Endodermal cell (in vitro differentiated cells): ENCODE measurements at places on chromosomes 13 and 19. TPM values are rescaled to one million over a fixed set of nuclear protein-coding genes. Genes with fewer than 3 reads are reported as not detected.

GRCh38 chr13:89214185-89214584 lies 1543.0 kb downstream of the SLITRK5 start:
- no peaks in the 10 kb centered on the region for H3K4me1 ChIP-seq
- no peak overlapping the region for H3K27ac ChIP-seq

GRCh38 chr13:76512721-76513145 lies 373.5 kb downstream of the KCTD12 start:
- no peak overlapping the region for H3K27ac ChIP-seq
- H3K4me1 ChIP-seq = no peaks in the 10 kb centered on the region
- H3K4me3 ChIP-seq = no peak overlapping the region
- no peaks in the 10 kb centered on the region for H3K36me3 ChIP-seq

DNA sequence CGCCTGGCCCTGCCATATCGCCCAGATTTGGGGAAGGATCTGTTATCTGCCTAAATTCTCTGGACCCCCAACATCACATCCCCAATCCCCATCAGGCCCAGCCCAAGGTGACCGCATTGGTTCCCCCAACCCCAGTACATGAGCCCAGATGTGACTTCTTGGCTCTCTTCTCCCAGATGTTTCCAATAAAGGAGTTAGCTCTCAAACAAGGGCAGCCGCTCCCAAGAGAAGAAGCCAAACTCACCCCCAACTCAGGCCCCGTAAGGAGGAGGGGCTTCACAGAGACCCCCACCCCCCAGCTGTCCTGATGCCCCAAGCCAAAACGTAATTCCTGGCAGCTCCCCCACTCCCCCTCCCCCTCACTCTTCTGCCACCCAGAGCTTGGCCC lies 6.9 kb downstream of the FBN3 start:
- no peaks in the 10 kb centered on the region for H3K27me3 ChIP-seq
- H3K4me3 ChIP-seq = no peak overlapping the region
- H3K36me3 ChIP-seq = peaks cover 27% of the 10 kb centered on the region
- DNase-seq = no peak

GRCh38 chr13:22152751-22153150 lies 481.9 kb downstream of the FGF9 start:
- H3K27ac ChIP-seq = no peak overlapping the region
- DNase-seq = no peak
- no peaks in the 10 kb centered on the region for H3K4me1 ChIP-seq
- no peaks in the 10 kb centered on the region for H3K27me3 ChIP-seq
- no peaks in the 10 kb centered on the region for H3K36me3 ChIP-seq
- no peak overlapping the region for H3K4me3 ChIP-seq

DNA sequence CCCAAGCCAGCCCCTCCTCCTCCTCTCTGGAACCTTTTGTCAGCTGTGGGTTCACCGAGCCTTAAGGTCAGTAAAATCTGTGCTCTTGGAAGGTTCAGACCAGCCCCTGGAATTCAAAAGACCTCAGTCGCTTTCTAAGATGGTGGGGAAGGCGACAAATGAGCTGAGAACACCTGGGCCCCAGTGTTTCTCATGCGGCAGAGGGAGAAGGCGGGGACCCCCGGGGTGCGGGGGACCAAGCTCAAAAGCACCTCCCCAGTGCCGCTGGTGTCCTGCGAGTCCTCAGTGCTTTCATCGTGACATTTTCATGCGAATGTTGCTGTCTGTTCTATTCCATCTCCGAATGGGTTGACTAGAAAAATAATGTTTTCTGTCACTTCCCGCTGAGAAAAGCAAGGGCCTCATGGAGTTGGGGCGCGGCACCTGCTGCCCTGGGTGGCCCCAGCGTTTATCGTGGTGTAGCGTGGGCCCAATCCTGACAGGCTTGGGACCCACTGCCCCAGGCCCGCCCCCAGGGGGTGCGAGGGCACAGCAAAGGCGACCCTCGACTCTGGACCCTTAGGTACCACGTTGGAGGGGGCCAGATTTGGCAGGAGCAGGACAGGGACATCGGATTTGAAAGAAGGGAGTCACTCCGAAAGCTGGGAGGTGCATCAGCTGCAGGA lies 751 bp upstream of the NTN5 start:
- no peaks in the 10 kb centered on the region for H3K4me1 ChIP-seq
- no peaks in the 10 kb centered on the region for H3K36me3 ChIP-seq
- H3K4me3 ChIP-seq = no peak overlapping the region
- no peak for DNase-seq
- H3K27ac ChIP-seq = no peak overlapping the region

DNA sequence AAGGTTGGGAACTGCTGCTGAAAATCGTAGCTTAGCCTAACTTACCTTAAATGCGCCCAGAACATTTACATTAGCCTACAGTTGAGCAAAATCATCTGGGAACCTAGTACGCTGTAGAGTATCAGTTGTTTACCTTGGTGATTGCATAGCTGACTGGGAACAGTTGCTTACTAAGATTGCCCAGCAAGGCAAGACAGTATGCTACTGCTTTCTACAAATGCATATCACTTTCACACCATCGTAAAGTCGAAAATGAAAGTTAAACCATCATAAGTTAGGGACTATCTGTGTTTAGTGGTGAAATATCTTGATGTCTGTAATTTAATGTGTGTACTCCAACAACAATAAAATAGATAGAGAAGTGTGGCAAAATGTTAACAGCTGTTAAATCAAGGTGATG lies 1670.6 kb upstream of the PCDH20 start:
- H3K4me3 ChIP-seq = no peak overlapping the region
- no peak overlapping the region for H3K27ac ChIP-seq
- no peak for DNase-seq

DNA sequence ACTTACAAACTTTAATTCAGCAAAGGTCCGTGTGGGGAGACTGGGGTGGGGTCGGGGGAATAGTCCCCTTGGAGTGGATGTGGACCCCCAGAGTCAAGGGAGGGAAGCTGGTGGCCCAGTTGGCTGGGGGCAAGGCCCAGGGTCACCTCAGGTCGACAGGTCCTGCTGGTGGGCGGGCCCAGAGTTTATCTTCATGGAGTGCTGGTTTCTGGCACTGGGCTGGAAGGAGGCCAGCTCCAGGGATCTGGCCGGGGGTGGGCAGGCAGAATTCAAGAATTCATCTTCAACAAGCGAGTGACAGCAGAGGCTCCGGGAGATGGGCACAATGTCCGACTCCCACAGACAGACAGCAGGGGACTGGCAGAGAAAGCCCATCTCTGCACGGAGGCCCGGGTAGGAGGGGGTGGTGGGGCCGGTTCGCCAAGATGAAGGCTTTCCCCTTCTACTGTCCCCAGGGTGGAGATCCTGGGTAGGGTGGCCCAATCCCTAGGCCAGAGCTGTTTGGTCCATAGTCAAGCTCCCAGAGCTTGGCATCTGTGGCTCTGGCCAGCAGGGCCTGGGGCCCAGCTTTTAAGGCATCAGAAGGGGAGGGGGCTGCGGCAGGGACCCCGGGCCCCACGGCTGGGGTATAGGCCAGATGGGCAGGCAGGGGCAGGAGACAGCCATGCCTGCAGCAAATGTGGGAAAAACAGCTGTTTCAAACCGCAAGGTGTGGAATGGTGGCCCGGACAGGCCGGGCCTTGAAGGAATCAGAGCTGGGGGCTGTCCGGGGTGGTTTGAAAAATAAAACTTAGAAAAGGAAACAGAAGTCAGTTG lies 622 bp upstream of the FDX2 start:
- no peak for DNase-seq
- H3K27me3 ChIP-seq = no peaks in the 10 kb centered on the region
- peak overlapping the region; percentile 44 for H3K27ac ChIP-seq
- H3K4me3 ChIP-seq = peak overlapping the region; percentile 93

ALKBH6 gene
- 36.3 and 39.3 TPM in 2 replicates for total RNA-seq

ZNF729 gene
- total RNA-seq = not detected in 2 replicates

FLT1 gene
- total RNA-seq = 10.3 and 13.1 TPM in 2 replicates

COQ8B gene
- 39.2 to 61.0 TPM (median 49.8 TPM) in 3 replicates for total RNA-seq

PSG3 gene
- not detected in 3 replicates for total RNA-seq

OR7D4 gene
- total RNA-seq = not detected in 3 replicates

ZNF556 gene
- not detected in 3 replicates for total RNA-seq

CPB2 gene
- total RNA-seq = not detected in 2 replicates
